ENCODE measurements at places on chromosomes 3 and 15.

DNA sequence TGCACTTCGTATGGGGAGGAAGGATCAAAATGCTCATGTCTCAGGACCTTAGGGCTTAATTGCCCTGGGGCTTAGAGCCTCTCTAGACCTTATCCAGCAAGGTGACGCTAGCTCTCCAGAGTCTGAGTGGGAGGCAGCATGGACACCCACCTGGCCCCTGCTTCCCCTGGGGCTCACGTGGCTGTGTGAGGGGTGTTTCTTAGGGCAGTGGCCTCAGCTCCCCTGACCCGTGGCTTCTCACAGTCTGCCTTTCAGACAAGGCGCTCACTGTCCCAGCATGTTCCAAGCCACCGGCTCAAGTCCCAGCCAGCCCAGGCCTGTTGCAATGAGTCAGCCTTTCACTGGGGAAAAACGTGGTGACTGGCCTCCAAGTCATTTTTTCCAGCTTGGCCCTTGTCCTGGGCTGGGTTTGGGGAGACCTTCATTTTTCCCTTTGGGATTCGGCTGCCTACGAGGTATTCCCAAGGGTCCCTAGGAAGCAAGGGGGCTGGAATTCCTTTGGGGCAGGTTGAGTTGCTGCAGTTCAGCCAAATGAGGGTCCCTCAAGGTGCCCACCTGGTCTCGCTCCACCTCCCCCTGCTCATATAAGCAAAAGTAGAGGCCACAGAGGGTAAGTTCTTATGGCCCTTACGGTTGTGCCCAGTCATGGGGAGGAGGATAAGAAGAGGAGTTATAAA is 15.7 kb downstream of the BHLHE40 start:
- DNase-seq: no peak

- no peak for DNase-seq
These were observed 298.1 kb upstream of the NECTIN3 start for GRCh38 chr3:110773413-110773954.

GRCh38 chr15:68718468-68718867 is 102.2 kb downstream of the ANP32A start:
- no peak for DNase-seq

DNA sequence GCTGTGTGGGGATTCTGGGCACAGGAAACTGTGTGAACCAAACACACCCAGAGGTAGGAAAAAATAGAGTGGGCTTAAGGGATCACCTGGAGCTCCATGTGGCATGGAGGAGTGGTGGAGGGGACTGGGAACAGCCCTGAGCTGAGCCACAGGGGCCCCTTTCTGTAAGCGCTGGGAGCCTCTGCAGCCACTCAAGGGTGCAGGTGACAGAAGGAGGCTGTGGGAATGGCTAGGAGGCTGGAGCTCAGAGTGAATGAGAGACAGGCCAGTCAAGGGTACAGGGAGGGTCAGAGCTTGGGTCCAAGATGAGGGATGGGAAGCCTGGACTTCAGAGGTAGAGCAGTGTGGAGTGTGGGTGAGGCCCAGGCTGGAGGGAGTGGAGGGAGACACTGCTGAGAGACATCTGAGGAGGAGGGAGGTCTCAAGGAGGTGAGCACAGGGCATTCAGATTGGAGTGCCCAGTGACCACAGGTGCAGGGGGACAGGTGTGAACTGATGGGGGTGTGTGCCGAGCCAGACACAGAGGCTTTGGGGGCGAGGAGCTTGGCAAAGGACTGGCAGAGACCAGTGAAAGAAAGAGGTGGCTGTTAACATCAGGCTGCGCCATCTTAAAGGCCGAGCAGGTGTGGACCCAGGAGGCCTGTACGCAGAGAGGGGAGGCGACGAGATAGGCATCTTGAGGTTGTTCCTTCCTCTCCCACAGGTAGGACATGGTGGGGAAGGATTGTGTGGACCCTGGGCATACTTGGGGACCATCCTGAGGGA is 56.8 kb downstream of the FGD5 start:
- DNase-seq: no peak

GRCh38 chr15:97966246-97966645 is 5.7 kb downstream of the ARRDC4 start:
- DNase-seq: no peak

DNA sequence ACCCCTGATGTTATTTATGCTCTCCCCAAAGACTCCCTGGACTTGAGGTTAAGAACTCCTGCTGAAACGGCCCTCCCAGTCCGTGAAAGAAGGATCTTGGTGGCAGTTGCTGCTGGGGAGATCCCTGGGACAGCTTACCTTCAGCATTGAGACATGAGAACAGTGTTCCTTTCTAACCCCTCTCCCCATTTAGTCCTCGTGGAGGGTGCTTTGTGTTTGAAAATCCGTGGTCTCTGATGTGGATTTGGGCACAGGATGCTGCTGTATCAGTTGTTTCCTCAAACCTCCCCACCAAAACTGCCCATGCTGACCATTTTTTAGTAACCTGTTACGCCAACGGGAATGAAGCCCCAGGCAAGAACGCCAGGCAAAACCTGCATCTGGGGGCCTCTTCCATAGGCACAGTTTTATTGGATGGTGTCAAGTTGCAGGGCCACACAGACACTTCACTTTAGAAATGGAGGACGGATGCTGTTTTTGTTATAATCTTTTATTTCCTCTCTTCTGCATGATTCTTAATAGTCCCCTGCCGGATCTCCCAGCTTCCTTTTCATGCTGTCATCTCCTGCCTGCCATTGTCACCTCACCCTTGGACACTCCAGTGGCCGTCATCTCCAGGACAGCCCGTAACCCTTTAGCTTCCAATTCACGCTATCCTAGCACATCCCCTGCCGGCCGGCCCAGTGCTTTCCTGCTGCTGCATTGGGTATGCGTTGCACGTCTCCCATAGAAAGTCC is 31.7 kb upstream of the CEMIP start:
- no peak for DNase-seq

- no peak for DNase-seq
These were observed 1.0 kb upstream of the NR2F2 start for GRCh38 chr15:96329403-96329981.

- no peak for DNase-seq
These were observed 20.4 kb downstream of the ARPP21 start for GRCh38 chr3:35659768-35660167.

DNA sequence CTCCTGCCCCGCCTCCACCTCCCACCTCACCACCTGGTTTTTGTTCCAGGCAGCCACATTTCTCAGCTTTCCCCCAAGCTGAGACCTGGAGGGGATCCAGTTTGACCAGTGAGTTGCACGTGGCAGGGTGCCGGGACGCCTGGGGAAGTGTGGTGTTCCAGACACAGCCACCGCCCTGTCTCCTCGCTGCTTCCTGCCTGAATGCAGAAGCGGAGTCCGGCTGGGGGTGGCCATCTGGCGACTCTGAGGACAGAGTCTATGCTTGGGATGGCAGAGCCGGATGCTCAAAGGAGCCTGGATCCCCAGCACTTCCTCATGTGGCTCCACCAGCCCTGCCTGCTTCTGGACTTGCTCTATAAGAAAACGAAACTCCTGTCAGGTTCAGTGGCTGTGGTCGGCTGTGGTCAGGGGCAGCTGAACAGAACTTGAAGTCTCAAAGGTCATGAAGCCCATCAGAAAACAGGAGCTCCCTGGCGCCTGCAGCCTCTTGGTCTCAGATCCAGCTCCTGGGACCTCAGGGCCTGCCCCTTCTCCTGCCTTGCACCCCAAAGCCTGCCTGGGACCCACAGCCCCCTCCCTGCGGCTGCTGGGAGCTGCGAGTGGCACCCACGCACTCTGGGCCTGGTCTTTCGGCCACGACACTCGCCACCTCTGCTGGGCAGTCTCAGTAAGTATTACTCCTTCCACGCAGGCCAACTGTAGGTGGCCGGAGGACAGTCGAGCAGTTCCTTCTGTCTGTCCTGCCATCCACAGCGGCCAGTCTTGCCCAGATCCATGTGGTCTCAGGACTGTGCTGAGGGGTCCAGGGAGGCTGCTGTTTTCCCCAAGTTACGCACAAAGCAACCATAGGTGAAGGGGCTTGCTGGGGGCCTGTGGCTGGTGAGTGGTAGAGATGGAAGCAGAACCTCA is 112.8 kb upstream of the MEF2A start:
- DNase-seq: no peak

DNA sequence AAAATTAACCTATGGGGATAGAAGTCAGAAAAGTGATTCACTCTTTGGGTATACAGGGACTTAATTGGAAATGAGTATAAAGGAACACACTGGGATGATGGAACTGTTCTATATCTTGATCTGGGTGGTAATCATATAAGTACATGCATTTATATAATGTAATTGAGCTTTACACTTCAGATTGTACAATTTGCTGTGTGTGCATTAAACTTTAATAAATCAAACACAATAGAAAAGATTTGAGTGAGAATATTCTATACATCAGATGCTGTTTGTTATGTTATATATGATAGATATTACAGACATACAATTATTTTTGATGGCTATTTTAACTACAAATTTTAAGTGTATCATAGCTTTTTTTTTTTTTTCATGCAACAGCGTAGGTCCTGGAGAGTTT is 860.2 kb upstream of the ARPP21 start:
- DNase-seq: no peak

GRCh38 chr15:49953421-49953820 is 165.6 kb downstream of the ATP8B4 start:
- DNase-seq: no peak

DNA sequence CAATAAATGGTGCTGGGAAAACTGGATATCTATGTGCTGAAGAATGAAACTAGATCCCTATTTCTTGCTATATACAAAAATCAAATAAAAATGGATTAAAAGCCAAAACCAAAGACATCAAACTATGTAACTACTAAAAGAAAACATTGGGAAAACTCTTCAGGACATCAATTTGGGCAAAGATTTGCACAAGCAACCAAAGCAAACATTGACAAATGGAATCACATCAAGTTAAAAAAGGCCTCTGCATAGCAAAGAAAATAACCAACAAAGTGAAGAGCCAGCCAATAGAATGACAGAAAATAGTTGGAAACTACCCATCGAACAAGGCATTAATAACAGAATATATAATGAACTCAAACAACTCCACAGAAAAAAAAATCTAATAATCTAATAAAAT is 1495.3 kb downstream of the SI start:
- no peak for DNase-seq

- no peak for DNase-seq
These were observed 114.8 kb upstream of the COL8A1 start for GRCh38 chr3:99523431-99524127.

- no peak for DNase-seq
These were observed 79.8 kb upstream of the ACKR4 start for GRCh38 chr3:132517311-132517710.

DNA sequence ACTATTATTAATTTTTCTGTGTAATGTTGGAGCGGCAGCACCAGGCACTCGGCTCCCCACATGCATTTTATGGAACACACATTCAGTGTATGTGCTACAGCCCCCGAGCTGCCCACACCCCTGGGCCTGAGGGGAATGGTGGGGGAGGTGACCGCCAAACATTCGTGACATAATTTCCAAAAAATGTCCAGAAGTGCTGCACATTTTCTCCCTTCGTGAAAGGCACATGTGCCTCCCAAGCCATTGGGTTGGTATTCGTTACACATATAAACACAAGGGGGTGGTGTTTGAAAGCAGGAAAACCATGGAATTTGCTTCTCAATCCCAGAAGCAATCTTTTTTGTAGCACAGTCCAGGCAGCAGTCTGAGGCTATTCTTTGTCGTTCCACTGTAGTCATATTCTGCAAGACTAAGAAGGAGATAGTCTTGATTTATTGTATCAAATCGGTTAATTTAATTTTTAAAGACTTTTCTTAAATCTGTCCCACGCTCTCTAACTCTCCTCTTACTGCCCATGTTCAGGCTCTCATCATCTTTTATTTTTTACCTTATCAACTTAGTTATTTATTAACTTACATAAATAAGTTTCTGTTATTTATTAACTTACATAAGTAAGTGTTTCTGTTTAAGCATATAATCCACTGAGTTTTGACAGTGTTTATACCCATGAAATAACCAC is 39.2 kb upstream of the POLR2M start:
- no peak for DNase-seq

- no peak for DNase-seq
These were observed 50.1 kb downstream of the SUMF1 start for GRCh38 chr3:4416961-4417360.

DNA sequence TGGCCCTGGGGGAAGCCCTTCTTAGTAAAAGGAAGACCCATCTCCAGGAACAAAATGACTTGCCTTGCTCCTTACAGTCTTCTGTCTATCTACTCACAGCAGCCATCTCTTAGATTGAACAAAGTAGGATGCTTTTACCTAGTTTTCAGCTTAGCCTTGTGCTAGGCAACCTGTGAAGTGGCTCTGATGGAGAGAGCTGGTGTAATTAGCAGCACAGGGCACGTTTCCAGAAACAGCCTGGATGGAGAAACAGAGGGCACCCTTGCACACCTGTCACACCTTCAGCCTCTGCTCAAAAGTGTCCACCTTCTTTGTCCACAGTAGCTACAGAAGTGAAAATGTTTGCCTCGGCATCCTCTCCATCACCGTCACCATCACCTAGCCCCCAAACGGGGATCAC is 292.9 kb downstream of the RORA start:
- no peak for DNase-seq

GRCh38 chr3:38655708-38656300 is 6.3 kb upstream of the SCN5A start:
- no peak for DNase-seq

GRCh38 chr3:12969486-12969885 is 103.7 kb downstream of the IQSEC1 start:
- DNase-seq: no peak

DNA sequence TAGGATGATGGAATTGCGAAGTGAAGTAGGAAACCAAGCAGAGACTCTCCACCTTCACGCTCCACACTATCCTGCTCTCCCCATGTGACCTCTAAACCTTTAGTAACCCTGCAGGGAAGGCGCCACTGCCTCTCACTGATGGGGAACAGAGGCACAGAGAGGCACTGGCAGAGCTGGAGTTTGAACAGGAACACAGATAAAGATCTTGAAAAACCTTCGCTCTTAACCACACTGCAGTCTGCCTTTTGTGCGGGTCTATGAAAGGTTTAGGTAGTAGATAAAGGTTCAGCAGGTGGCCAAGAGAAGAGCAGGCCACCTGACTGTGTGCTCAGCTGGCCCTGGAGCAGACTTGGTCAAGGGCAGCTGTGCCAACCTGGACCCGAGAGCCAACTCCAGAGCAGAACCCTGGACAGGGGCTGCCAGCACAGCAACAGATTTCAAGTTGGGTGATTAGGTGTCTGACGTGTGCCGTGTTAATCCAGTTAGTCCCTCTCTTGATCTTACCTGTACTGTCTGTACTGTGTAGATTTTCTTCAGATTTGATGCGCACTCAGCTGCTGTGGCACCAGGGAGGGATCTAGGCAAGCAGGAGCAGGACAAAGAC is 15.2 kb downstream of the EIF4E3 start:
- DNase-seq: no peak

- no peak for DNase-seq
These were observed 25.0 kb downstream of the KIF7 start for GRCh38 chr15:89630260-89630659.
